ENCODE measurements at places on chromosomes 1 and 21. TPM values are rescaled to one million over a fixed set of nuclear protein-coding genes. Genes with fewer than 3 reads are reported as not detected.

AKR7A3 gene
- 0.59 TPM for total RNA-seq

PLPPR4 gene
- total RNA-seq, result under 0.01 TPM

RBM11 gene
- not detected for total RNA-seq

TRIM17 gene
- 0.45 TPM for total RNA-seq

GALNT2 gene
- 88.1 TPM for total RNA-seq

NUAK2 gene
- 6.1 TPM for total RNA-seq

RNASEL gene
- total RNA-seq, result 2.9 TPM

IPP gene
- 6.8 TPM for total RNA-seq

SPRR3 gene
- total RNA-seq, result not detected

SLC22A15 gene
- 0.30 TPM for total RNA-seq

PRMT2 gene
- 80.9 TPM for total RNA-seq

ACKR1 gene
- not detected for total RNA-seq

PRAMEF11 gene
- total RNA-seq, result not detected
